ENCODE measurements at places on chromosomes 11 and 22. TPM values are rescaled to one million over a fixed set of nuclear protein-coding genes. Genes with fewer than 3 reads are reported as not detected.

NPAS4 gene
- 3.1 TPM for total RNA-seq

HEPHL1 gene
- total RNA-seq, result not detected

OR11H1 gene
- not detected for total RNA-seq

NTM gene
- 48.6 TPM for total RNA-seq

OPCML gene
- 17.4 TPM for total RNA-seq

TMEM41B gene
- total RNA-seq, result 53.4 TPM

HEPN1 gene
- not detected for total RNA-seq

DUSP8 gene
- 4.3 TPM for total RNA-seq

TMEM191B gene
- 3.1 TPM for total RNA-seq

SLC22A6 gene
- total RNA-seq, result 9.7 TPM
